ENCODE measurements at places on chromosomes 3 and 15.

DNA sequence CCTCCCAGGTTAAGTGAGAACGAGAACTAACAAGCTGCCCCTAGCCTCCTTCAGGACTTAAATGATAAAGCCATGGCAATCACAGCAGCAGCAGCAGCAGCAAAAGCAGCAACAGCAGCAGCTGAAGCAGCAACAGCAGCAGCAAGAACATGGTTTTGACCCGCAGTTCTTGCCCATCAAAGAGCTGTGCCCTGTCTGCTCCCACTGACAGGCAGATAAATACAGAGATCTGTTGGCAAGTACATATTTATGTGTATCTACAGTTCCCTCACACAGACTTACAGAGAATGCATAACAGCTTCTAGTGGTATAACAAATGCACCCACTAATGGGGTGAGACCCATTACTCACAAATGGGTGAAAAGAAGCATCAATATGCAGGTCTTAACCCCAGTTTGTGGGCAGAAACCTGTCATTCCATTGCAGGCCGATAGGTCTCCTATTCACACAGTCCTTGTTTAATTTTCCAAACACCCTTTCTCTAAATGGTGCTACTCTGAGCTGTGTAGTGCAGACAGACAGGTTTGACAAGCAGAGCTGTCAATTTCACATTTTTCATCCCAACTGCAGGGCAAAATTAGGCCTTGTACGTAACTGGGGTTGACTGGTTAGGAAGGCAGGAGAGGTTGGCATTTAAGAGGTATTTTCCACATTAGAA, 316.3 kb downstream of the TIGIT start:
- DNase-seq, result no peak

GRCh38 chr3:48395714-48396113, 23.7 kb downstream of the FBXW12 start:
- DNase-seq, result no peak

- no peak for DNase-seq
Measured at GRCh38 chr3:45319996-45320305, 68.4 kb upstream of the LARS2 start.

- no peak for DNase-seq
Measured at GRCh38 chr3:171649267-171649666, 161.0 kb downstream of the PLD1 start.

DNA sequence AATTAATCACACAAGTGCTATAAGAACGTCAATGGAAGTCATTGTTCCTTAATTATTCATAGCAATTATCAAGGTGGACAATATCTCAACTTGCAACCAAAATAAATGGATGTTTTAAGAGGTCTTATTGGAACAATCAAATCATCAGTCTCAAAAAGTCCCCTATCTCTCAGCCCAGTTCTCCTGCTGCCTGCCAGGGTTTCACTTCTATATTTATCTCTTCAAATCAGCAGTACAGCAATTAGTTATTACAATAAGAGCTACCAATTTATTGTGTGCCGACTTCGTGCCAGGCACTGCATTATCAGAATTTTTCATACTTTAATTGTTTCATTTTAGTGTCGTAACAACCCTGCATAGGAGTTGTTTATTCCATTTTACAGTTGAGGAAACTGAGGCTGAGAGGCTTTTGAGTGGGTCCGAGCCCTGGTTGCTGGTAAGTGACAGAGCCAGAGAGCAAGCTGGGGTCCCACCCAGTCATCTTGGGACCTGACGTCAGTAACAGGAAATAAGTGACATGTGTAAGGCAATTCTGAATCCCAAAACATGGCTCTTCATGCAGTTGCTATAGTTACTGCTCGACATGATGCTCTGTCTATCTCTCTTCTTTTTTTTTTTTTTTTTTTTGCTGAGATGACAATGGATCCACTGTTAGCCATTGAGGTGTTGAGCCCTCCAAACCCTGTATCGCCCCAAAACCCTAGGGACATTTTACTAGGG, 8.8 kb upstream of the KCTD6 start:
- no peak for DNase-seq

- DNase-seq, result no peak
Measured at GRCh38 chr3:169591159-169591951, 72.2 kb downstream of the MECOM start.

- DNase-seq, result no peak
Measured at GRCh38 chr3:120172070-120172469, 77.8 kb upstream of the GSK3B start.

GRCh38 chr3:46162975-46163555, 45.0 kb downstream of the CCR1 start:
- DNase-seq, result no peak

- DNase-seq, result no peak
Measured at GRCh38 chr15:60384053-60384452, 13.7 kb downstream of the ANXA2 start.

- DNase-seq, result no peak
Measured at GRCh38 chr3:123272547-123272946, 70.8 kb downstream of the SEC22A start.

DNA sequence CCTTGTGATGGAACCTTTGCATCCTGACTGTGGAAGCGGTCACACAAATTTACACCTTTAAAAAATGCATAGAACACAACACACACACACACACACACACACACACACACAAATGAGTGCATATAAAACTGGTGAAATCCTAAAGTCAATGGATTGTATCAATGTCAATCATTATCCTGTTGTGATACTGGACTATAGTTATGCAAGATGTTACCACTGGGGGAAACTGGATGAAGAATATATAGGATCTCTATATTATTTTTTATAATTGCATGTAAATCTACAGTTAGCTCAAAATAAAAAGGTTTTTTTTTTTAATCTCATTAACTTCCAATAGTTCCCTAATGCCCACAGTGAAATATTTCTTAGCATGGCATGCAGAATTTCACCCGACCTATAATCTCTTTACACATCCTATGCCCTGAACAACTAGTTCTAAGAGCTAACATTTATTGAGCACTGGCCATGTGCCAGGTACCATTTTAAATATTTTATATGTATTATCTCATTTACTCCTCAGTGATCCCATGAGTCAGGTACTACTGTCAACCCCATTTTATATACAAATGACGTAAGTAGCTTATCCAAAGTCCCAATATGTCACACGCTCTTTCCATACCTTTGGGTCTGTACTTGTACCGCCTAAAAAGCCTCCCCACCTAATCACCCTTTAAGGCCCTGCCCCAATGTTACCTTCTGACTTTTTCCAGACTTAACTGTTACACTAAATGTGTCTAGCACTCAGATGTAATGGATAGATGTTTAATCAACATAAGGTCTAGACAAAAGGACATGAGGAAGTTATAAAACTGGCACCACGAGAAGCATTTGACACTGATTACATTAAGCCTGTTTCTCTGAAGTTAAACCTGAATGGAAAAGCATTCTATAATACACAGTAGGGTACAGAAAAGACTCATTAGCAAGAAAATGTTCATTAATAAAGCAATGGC, 5.5 kb downstream of the ABCC5 start:
- DNase-seq, result no peak

DNA sequence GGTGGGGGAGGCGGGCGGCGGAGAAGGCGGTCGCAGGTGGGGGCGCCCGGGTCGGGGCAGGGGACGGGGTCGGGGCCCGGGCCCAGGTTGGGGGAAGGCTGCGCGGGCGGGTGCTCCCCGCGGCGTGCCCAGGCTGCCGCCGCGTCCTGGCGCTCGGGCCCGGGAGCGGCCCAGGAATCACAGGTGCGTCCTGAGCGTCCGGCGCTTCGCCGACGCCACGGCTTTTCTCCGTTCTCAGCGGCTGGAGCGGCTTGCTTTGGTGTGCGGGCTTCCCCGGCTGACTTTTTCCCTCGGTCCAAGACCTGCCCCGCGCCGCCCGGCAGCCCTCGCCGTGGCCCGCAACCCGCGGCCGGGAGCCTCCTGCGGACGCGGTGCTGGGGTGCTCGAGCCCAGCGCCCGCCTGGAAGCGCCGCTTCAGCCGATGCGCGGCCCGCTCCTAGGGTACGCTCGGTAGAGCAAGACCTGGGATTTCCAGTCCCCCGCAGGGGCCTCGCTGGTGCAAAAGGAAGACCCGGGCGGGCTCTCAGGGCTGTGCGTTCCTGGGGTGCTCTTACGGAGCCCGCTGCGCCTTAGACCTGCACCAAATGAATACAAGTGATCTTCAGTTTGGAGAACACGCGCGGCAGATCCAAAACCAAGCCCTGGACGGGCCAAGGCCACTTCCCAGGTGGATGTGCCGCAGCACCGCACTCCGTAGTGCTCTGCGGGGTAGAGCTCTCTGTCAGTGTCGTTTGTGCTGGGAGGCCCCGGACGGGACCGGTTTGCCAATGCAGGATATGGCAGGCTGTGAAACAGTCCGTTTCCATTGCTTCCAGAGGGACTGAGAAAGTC, 639 bp downstream of the NIPA1 start:
- DNase-seq, result peak; percentile 35

GRCh38 chr3:18902081-18902793, 246.1 kb upstream of the KCNH8 start:
- DNase-seq, result no peak

- no peak for DNase-seq
Measured at GRCh38 chr15:63906266-63906584, 72.5 kb upstream of the HERC1 start.

- no peak for DNase-seq
Measured at GRCh38 chr3:127614928-127615589, 13.9 kb upstream of the PODXL2 start.

DNA sequence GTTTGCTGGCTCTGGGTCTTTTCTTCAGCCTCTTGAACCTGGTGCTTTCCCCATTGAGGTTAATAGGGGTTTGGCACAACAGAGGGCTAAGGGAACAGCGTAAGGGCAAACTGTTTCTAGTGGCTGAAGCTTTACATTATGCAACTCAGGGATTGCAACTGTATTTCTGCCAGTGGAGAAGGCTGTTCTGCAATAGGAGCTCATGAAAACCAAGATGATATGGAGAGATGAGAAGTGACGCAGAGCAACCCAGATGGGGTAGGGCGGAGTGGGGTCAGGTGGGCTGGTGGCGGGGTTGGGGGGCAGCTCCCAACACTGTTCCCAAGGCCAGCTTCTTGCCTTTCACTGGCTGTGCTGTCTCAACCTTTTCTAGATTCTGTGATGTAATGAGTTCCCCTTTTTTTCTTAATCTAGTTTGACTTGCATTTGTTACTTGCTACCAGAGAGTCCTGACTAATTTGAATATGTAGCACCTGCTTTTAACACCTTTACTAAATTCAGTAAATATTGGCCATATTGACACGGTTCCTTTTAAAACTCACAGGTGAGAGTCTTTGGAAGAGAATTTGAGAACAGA, 7.2 kb downstream of the GXYLT2 start:
- DNase-seq, result no peak

DNA sequence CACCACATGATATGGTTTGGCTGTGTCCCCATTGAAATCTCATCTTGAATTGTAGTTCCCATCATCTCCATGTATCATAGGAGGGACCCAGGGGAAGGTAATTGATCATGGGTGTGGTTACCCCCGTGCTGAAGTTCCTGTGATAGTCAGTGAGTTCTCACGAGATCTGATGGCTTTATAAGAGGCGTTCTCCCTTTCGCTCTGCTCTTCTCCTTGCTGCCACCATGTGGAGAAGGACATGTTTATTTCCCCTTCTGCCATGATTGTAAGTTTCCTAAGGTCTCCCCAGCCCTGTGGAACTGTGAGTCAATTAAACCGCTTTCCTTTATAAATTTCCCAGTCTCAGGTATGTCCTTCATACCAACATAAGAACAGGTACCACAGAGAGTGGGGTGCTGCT, 21.9 kb downstream of the OSTN start:
- DNase-seq, result no peak

GRCh38 chr3:179446501-179446900, 4.8 kb downstream of the GNB4 start:
- DNase-seq, result no peak

DNA sequence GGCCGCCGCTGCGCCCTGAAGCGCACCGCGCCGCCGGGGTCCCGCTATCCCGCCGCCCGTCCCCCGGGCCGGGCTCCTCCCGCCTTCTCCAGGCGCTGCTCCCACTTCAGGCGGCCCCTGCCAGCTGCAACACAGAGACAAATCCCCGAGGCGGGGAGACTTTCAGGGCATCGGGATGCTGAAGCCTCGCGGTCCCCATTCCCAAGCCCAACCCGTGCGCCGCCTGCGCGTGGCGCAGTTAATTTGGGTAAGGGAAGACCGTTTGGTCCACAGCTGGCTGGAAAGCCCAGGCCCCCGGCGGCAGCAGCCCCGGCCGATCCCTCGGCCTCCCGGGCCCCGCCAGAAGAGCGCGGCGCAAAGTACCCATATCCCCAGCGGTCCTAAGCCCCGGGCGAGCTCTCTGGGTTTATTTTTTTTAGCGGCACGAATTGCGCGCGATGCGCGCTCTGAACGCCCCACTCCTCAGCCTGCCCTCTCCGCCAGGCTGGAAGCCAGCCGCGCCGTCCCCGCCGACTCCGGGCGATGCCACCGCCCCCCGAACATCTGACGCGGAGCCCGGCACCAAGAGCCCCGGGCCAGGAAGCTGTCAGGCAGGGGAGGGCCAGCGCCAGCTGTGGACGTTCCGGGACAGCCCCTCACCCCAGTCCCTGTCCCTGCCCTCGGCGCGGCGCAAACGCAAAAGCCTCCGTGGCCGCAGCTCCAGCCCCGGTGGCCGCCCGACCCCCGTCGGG, 517 bp downstream of the FBN1 start:
- peak; percentile 36 for DNase-seq

DNA sequence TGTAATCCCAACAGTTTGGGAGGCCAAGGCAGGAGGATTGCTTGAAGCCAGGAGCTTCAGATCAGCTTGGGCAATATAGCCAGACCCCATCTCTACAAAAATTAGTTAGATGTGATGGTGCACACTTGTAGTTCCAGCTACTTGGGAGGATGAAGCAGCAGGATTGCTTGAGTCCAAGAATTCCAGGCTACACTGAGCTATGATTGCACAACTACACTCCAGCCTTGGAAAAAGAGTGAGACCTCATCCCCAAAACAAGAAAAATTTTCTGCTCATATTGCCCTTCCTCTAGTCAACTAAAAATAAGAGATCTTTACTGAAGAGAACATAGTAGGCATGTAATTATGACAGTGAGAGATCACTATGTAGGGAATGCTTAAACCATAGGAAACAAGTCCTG, 60.9 kb upstream of the SPATA12 start:
- no peak for DNase-seq

- DNase-seq, result no peak
Measured at GRCh38 chr15:90203922-90204321, 2.8 kb downstream of the SEMA4B start.

DNA sequence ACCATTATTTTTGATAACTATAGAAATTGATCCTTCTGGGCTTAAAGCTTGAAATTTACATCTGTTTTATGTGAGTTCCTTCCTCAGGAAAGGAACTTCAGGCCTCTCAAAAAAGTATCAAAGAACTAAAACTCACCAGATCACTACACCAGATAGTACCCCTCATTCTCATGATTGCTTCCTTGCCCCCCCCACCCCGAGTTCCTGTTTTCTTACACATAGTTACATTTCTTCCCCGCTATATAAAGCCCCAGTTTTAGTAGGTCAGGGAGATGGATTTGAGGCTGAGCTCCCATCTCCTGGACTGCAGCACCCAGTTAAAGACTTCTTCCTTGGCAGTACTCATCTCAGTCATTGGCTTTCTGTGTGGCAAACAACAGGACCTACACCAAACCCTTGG, 80.3 kb upstream of the HRH1 start:
- DNase-seq, result no peak

- DNase-seq, result no peak
Measured at GRCh38 chr3:161793194-161793930, 296.8 kb downstream of the OTOL1 start.

All from mucosa of descending colon (tissue), 3 donors.